Esophagus squamous epithelium (tissue), 5 donors: ENCODE measurements at places on chromosomes 16 and 17.

DNA sequence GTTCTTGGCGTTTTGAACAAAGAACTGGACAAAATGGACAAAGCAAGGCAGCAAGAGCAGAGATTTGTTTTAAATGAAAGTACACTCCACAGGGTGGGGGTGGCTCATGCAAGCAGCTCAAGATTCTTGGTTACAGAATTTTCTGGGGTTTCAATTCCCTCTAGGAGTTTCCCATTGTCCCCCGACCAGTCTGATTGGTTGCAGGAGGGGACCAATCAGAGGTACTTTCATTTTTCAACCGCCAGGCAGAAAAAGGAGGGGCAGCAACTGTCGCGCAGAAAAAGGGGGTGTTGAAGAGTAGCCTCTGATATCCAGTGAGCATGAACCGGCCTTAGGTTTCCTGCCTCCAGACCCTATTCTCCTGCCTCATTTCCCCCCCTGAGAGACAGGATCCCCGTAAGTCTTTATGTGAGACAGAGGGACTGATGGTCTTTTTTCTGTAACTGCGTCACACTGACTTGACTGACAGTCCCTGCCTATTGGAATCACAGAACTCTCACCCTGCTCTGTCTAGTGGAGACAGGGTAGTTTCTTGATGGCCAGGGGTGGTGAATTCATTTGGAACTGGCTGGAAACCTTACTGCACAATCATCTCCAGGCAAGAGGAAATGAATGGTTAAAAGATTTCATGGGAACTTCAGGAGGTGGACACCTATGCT is 59.4 kb upstream of the ALOX12 start:
- no peak for DNase-seq

DNA sequence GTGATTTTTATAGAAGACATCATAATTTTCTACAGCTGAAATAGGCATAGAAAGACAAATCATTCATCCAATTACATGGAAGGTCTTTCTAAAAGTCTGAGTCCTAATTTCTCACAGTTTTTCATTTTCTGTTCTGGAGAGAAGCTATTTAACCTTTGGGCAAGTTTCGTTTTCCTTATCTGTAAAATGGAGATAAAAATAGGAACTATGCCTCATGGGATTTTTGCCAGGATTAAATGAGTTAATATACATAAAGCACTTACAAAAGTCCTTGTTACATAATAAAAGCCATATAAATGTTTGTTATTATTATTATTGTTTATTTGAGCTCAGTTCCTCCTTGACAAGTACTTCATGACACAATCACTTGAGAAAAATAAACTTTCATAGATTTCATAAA is 121.4 kb downstream of the SKAP1 start:
- no peak for DNase-seq

- no peak for DNase-seq
These were observed 28.7 kb downstream of the MPRIP start for GRCh38 chr17:17070931-17071330.

DNA sequence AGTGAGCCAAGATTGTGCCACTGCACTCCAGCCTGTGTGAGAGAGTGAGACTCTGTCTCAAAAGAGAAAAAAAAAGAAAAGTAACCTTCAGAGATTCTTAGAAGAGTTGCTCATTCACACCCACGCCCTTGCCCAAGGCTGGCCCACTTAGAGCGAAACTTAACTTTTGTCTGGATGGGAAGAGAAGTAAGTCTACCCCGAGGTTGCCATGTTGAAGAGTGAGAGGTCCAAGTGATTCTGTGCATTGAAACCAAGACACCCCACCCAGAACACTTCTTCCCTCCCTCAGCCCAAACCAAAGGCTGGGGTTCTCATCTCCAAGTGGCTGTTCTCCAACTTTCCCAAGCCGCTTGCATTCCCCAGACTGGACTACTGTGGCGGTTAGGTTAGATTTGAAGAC is 2.4 kb upstream of the CISD3 start:
- no peak for DNase-seq

DNA sequence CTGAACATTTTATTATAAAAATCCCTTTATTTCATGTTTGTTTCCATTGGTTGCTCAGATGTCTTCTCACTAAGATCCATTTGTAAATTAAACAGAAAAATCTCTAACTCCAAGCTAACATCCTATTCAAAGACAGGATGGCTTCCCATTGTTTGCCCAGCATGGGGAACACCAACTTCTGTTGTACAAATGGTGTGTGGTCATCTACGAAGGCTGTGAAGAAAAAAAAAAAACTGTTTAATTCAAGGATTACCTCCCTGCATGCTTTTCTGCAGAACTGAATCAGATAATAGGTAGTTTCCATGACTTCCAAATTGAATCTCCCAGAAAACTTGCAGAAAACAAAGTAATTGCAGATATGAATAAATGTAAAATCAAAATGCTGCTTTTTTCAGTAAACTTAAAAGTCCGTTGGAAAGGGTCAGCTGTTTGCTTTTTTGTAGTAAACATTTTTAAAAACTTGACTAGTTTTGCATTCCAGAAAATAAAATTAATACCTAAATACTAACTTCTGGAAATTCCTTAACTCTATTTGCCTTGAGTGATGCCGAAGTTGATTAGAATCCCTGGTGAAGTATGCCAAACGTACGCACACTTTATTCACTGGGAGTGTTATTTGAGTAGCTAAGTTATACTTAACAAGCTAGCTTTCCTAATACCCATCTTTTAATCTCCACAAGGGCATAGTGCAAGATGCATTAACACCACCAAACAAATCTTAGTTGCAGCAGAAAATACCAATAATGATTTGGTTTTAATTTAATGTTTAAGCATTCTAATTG is 7.7 kb downstream of the SALL1 start:
- DNase-seq, result no peak

DNA sequence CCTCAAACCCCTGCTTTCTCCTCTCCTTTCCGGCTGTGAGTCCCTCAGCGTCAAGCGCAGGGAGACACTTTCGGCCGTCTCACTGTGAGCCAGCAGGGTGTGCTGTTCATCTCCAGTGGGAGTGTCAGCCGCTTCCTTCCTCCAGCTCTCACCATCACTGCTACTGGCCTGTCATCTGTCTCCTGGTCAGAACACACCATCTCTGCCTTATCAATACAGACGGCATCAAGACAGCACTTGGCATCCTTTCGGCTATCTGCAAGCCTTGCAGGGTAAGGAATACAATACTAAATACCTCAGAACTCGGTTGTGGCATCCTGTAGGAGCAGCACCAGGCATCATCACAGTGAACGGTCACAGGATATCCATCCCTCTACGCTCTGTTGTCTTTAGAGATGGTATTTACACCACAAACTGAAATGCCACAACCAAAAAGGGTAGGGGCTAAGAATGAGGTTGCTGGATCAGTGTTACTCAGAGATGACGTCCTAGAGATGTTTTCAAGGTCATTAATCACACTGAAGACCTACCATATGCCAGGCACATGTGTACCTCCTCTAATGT is 20.7 kb upstream of the CMTM4 start:
- no peak for DNase-seq

GRCh38 chr16:73151225-73151624 is 103.3 kb upstream of the ZFHX3 start:
- no peak for DNase-seq
